ENCODE measurements at places on chromosomes 5 and 9.
A peak's percentile ranks its signal among the peaks of the same experiment; 100 is the strongest.

GRCh38 chr9:71793386-71794105, 25.2 kb upstream of the CEMIP2 start:
- DNase-seq: peak; percentile 85

DNA sequence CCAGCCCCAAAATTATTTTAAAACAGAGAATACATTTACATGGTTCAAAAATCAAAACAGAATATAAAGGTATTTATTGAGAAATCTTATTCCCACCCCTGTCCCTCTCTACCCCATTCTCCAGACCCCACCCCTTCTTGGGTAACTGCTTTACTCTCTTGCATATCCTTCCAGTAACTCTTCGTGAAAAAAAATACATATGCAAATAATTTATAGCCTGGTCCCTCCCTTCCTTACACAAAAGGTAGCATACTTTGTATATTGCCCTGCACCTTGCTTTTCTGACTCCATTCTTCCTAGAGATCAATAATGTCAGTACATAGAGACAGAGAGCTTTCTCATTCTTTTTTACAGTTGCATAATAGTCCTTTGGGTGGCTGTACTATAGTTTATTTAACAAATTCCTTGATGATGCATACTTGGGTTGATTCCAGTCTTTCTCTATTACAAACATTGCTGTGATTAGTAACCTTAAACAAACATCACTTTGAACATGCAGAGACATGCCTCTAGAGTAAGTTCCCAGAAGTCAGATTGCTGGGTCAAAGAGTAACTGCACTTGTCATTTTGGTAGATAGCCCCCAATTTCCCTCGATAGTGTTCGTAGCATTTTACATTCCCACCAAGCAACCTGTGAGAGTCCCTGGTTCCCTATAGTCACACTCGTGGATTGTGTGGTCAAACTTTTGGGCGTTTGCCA, 47.9 kb downstream of the STOM start:
- DNase-seq: peak; percentile 94

DNA sequence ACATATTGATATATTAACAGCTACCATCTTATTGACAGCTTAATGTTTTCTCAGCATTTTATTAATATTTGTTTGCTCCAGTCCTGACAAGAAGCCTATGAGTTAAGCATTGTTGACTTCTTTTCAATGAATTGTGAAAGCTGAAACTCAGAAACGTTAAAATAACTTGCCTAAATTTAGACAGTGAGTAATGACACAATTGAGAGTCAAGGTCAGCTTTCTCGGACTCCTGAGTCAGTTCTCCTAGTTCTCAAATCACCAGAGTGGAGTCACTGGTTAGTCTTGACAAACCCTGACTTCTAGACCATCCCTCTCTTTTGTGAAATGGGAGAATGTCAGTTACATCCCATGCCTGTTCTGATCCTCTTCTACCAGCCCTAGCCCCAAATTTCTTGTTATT, 222.7 kb upstream of the ACO1 start:
- no peak for DNase-seq

- DNase-seq: no peak
These were observed 243.2 kb downstream of the CEMIP2 start for GRCh38 chr9:71524996-71525580.

- DNase-seq: no peak
These were observed 649.4 kb downstream of the CDH9 start for GRCh38 chr5:26388976-26389375.

- DNase-seq: no peak
These were observed 578.7 kb upstream of the ZNF462 start for GRCh38 chr9:106284296-106284695.

DNA sequence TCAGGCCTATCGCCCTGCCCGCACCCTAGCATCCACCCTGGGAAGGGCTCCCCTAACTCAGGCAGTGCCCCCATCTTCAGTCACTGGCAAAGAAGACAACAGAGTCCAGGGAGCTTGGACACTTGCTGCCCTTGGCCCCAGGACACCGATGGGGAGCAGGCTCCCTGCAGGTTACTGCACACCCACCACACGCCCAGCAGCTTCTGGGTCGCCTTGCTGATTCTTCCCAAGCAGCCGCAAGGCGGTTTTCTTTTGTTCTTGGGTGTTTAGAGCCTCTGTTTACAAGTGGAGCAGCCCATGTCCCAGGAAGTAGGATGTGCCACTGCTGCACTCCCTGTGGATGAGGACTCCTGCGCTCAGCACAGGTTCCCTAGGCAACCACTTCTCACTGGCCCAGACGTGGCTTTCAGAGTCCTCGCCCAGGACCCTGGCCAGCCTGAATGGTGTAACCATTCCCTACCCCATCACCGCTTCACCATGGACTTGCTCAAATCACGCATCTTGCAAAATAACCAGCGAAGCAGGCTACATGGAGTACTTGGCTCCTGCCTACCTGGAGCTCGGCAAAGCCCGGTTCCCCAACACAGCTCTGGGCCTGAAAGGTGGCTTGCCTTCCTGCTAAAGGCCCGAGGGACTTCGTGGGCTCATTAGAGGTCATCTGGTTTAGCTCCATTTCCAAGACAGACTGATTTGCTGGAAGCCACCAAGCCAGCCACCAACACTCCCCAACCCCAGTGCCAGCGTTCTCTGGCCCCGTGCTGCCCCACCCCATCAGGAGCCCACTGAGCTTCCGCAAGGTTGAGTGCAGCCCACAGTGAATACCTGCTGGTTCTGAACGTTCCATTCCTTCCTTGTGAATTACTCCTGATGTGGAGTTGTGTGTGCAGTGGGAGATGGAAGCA, 60.0 kb downstream of the PSMB7 start:
- no peak for DNase-seq

- DNase-seq: no peak
These were observed 246.0 kb upstream of the ANKRD55 start for GRCh38 chr5:56479126-56479525.

DNA sequence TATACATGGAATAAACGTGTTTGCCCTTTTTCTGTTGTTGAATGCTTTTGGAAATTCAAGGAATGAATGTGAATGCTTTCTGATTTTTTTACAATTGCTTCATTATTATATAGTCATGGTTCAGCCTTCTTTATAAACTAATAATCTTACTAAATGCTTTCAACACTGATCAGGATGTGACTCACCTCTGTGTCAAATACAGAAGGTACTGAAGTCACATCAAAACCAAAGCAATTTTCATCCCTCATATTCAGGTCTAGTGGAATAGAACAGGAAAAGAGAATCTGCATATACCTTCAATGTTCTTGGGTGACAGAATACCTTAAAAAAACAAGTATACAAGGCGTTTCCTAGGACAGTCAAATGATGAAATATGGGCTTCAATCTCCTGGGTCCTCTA, 170.7 kb downstream of the PDE4D start:
- DNase-seq: peak; percentile 37

- peak; percentile 61 for DNase-seq
These were observed 50.7 kb upstream of the TNFSF8 start for GRCh38 chr9:114981063-114981462.

DNA sequence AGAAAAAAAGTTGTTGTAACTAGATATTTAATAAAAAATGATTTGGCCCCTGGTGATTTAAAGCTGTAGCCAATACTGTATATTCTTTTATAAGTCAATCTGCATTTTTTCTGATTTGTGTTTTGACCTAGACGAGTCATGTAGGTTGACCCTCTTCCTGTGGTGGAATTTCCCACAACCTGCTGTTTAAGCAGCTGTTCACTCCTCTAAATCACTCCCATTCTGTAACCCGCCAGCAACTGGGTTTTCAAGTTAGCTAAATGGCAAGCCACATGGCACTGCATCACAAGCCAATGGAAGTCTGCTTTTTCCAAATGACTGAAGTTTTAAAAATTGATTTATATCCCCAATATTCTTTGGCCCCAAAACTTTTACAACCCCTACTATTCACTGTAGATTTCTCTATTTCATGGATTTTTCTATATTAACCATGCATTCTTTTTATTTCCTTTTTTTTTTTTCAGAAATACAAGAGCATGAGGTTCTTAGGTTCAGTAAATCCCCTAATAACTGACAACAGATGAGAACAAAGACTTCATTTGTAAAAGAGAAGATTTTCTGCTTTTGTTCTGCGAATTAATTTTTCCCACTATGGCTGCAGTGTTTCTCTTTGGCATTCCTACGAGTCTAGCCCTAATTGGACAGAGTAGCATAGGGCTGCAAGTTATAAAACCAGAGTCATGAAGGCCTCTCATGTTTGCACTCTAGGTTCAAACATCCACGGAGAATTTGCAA, 184.5 kb upstream of the TLE4 start:
- peak; percentile 58 for DNase-seq

GRCh38 chr5:135013947-135014570, 20.0 kb downstream of the PITX1 start:
- DNase-seq: no peak

- peak; percentile 32 for DNase-seq
These were observed 41.4 kb upstream of the RNU6ATAC start for GRCh38 chr9:134205672-134206310.

DNA sequence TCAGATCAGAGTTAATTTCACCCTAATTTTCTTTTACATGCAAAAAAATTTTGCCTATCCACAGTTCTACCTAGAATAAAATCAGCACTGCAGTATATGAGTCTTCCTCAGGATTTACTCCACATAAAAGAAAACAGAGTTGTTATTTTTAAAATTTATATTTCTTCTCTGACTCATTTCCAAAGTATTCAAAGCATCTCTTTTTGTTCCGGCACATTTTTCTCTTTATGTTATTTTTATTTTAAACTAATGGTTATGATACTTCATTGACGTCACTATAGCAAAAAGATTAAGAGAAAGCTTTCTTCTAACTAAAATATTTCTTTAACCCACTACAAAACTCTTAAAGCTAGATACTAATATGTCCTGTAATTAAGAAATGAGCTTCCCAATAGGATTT, 590.4 kb downstream of the PRELID2 start:
- peak; percentile 74 for DNase-seq

GRCh38 chr5:69000216-69000919, 93.4 kb upstream of the SLC30A5 start:
- DNase-seq: no peak

DNA sequence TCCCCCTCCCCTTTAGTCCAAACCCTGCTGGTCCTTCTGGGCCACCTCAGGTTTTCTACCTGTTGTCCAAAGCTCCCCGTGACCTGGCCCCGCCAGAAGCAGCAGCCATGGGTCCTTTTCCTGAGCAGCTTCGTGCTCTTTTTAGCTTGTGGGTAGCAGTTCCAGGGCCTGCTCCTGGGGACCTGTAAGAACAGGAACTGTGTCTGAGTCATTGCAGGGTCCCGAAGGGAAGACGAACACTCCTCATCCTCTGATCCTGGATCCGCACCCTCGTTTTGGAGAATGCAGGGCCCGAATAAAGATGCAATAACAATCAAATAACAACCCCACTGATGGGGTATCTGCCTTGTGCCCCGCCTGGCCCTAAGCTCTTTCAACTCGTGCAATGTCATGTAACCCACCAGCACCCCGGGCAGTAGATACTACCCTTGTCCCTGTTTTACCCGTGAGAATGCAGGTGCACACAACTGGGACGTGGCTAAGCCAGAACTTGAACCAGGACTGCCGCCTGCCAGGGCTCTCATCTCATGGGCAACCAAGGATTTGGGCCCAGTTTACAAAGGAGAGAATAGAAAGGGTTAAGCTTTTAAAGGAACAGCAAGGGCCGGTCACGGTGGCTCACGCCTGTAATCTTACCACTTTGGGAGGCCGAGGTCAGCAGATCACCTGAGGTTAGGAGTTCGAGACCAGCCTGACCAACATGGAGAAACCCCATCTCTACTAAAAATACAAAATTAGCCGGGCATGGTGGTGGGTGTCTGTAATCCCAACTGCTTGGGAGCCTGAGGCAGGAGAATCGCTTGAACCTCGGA, 33.2 kb downstream of the NEK6 start:
- no peak for DNase-seq

- no peak for DNase-seq
These were observed 78.7 kb downstream of the ELAVL2 start for GRCh38 chr9:23747088-23748075.

DNA sequence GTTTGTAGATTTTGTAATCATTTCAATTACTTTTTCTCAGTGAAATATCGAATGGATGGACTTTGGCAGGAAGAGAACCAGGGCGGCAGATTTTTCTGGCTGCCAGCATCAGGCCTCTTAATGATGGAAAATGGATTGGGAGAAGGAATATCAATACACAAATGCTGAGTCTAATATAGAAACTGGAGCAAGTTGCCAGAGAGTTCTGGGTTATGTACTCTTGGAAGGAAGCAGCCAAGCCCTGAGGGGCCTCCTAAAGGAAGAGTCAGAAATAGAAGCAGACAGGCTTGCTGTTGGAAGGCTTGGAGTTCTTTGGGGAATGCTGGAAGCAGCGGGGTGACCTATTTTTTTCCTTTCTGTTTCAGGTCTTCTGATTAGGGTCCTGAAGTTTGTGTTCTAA, 428.6 kb downstream of the DMAC1 start:
- DNase-seq: no peak

DNA sequence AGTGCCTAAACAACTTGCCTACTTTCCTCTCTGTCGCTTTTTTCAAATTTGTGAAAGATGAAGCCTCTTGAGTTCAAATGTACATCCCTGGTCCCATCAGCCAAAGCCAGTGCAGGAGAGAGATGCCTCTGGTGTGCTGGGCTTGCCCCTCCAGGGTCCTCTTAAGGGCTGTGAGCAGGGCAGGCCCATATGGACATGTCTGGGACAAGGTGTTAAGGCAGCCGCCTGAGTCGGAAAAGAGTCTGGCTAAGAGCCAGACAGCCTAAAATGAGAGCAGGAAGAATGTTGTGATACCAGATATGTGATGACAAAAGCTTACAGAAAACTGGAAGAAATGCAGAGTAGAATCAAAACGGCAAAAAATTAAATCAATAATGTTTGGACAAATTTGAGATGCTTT, 72.5 kb downstream of the APTX start:
- no peak for DNase-seq

GRCh38 chr5:91162534-91163381, 220.4 kb downstream of the ARRDC3 start:
- peak; percentile 87 for DNase-seq

GRCh38 chr9:133050781-133051180, 11.0 kb upstream of the CEL start:
- DNase-seq: no peak

DNA sequence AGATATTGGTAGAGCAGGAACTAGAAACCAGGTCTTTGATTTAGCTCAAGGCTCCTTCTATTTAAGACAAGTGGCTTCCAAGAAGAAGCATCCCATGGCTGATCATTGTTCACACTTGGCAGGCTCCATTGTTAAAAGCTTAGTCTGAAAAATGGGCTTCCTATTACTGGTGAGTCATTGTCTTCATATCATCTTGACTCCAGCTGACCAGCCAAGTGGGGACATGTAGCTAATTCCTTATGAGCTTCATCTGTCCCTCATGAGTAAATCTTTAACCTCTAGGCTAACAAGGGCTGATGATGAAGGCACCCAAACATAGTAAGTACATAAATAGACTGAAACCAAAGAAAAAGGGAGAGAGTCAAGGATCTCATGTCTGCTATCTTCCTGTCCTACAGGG, 530.3 kb upstream of the KLF4 start:
- DNase-seq: no peak

GRCh38 chr5:167478188-167478587, 813.3 kb upstream of the WWC1 start:
- no peak for DNase-seq

- peak; percentile 25 for DNase-seq
These were observed 88.5 kb upstream of the TXNDC8 start for GRCh38 chr9:110426052-110426709.

- peak; percentile 48 for DNase-seq
These were observed 284.2 kb downstream of the NSG2 start for GRCh38 chr5:174329738-174330137.

All from EL (cell line).